ENCODE measurements at places on chromosomes 1 and 21.

DNA sequence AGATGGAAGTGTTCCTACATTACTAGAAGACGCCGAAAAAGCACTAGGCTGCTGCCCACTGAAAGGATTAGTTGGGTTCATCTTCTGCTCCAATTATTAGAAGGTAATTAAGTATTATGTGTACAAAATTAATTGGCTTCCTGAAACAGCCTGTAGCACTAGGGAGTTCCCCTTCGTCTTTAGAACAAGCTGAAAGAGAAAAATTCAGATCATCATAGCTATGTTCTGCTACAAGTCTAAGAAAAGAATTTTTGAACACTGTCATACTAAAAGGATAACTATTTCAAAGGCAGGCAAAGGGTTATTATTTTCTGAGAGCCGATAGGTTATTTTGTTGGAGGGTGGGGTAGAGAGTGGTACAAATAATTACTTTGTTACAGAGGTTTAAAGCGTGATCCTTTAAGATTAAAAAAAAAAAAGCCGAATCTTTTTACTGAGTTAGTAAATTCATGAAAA, at the start of gene MCM3AP:
MCM3AP (minus strand) TSS at position 406 of the 456 bp plus-strand sequence; CDS start at position 81, 325 bp downstream.
- DNase-seq = no peak

- no peak for DNase-seq
These were observed 43.1 kb downstream of the FOXO6 start for GRCh38 chr1:41404308-41404761.

DNA sequence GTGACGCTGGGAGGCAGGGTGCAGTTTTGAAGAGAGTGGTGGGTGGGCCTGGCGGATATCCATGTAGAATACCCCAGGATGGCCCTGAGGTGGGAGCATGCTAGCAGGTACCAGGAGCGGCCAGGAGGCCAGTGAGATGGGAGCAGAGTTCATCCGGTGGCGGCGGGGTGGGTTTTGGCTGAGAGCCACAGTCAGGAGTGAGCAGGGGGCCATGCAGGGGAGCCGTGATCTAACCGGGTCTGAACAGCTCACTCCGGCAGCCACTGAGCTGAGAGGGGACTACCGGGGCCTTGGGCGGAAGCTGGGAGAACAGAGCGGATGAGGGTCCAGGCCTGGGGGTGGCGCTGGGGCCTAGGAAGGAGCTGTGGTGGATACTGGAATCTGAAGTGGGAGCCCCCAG, 47.6 kb upstream of the LRP8 start:
- DNase-seq = no peak

GRCh38 chr1:76867342-76868130, at the start of gene ST6GALNAC5:
Gene ST6GALNAC5 (plus strand): TSS chr1:76867480.
- DNase-seq = no peak

DNA sequence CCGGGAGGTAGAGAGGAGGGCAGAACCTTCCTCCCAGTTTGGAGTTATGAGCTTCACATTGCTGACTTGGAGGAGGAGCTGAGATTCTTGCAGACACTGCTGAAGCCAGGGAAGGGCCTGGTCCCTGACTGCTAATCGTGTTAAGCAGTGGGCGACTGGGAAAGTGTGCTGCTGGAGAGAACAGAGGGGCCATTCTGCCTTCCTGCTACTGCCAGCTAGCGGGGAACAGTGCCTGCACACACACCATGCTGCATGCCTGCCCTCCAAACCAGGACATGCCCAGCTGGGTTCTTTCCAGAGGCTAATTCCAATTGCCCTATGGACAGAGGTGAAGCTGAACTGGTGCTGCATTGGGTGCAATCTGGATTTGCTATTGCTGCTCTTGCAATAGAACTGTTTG, 281.4 kb downstream of the AJAP1 start:
- no peak for DNase-seq

DNA sequence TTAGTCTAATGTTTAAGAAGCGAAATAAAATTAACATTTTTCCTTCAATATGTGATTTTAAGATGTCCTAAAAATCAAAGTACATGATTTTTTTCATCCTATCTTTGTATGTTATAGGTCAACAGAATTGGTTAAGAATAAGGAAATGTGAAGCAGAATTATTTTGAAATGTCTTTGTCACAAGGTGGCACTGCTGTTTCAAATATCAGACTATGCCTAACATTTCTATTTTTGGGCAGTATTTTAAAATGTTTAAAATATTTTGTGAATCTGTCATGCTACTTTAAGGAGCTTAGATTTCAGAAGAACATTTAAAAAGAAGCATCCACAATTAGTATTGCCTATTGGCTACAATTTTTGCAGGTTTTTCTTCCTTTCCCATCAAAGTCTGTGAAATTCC, 38.7 kb downstream of the AMY1C start:
- peak; percentile 3 for DNase-seq

GRCh38 chr1:153849487-153850185, 73.1 kb downstream of the GATAD2B start:
- DNase-seq = peak; percentile 54

GRCh38 chr21:35401476-35401875, 352.4 kb upstream of the RUNX1 start:
- no peak for DNase-seq

DNA sequence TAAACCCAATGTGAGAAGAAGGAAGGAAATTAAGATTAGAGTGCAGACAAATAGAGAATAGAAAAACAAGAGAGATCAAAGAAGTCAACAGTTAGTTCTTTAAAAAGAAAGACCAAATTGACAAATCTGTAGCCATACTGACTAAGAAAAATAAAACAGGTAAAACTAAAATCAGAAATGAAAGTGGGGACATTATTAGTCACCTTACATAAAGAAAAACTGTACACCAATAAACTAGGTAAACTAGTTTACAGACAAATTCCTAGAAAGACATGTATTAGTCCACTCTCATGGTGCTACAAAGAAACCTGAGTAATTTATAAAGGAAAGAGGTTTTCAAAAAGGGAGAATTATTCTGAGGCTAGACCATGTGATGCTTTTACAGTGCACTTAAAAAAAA, 22.3 kb downstream of the BLZF1 start:
- no peak for DNase-seq

DNA sequence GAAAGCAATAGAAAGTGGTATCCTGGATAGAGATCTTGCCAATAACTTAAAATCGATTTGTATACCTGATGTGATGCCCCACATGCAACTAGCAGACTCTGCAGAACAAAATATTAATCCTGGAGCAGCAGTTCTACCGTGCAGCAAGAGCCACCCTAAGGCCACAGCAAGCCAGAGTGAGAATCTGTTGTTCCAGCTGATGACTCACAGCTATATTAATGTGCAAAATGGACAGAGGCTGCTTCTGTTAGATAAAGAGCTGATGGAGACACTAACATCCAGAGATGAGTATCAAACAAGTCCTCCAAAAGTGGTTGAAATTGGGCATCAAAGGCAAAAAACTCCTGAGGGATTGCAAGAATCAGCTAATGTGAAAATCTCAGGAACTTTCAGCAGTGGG, 127.8 kb downstream of the MACF1 start:
- no peak for DNase-seq

All from suppressor macrophage treated with lipopolysaccharide for 4 hours (primary cell).